ENCODE measurements at places on chromosomes 1 and 21.

DNA sequence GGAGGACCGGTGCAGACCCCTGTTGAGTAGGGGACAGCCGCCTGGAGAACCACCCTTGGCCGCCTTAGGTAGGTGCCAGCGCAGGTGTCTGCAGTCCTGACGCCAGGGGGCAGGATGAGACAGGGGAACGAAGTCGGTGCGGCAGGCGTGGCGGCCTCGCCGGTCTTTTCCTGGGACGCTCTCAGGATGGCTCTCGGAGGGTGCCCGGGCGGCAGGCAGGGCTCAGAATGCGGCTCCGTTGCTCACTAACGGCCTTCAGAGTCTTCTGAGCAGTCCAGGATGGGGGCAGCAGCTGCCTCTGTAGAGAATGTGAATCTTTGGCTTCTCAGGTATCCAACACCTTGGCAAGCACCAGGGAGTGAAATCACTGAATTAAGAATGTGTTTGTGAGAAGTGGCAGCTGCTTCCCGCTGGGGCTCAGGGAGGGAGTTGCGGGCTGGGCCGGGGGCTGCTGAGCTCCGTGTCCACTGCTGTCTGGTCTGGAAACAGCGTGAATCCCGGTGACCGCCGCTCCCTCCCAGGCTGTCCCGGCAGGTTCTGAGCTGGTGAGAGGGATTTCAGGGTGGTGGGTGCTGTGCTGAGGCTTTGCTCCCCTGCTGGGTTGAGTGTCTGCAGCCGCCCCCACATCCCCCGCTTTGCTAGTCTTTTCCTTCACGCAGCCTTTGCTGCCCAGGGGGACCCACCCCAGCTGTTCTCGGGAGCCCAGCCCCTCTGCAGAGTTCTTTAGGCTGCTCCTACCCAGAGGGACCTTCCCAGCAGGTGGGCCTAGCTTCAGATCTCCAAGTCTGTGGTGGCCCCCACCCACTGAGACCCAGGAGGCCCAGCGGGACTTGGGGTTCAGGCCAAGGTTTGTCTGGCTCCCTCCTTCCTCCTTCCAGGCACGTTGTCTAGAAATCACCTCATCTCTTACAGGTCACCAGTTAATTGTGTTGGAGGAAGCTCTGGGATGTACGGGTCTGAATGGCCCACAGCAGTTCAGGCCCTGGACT, 11.1 kb upstream of the C1orf174 start:
- DNase-seq, result peak; percentile 94

DNA sequence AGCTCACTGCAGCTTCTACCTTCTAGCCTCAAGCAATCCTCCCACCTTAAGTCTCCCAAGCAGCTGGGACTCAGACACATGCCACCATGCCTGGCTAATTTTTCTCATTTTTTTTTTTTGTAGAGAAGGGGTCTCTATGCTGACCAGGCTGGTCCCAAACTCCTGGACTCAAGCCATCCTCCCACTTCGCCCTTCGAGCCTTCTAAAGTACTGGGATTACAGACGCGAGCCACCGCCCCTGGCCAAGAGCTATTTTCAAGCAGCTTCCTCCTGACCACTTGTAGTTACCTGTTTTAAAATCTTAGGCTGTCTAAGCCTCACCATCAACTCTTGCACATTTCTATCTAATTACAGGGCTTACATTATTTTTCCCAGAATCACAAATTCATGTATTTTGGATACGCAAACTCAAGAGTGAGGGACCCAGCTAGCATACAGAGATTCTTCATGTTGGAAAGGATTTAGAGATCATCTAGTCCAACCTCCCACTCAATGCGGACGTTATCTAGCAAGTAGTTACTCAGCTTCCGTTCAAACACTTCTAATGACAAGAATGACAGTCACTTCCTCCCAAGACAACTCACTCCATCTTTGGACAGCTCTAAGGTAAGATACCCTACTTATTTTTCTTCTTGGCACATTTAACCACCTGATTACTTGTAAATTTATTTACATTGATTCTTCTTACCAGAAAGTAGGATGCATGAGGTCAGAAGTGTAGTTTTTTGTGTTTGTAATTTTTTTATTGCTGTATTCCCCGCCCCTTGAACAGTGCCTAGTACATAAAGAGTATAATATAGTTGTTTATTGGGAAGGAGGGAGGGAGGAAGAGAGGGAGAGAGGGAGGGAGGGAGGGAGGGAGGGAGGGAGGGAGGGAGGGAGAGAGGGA, 65.4 kb downstream of the LUZP1 start:
- DNase-seq, result no peak

DNA sequence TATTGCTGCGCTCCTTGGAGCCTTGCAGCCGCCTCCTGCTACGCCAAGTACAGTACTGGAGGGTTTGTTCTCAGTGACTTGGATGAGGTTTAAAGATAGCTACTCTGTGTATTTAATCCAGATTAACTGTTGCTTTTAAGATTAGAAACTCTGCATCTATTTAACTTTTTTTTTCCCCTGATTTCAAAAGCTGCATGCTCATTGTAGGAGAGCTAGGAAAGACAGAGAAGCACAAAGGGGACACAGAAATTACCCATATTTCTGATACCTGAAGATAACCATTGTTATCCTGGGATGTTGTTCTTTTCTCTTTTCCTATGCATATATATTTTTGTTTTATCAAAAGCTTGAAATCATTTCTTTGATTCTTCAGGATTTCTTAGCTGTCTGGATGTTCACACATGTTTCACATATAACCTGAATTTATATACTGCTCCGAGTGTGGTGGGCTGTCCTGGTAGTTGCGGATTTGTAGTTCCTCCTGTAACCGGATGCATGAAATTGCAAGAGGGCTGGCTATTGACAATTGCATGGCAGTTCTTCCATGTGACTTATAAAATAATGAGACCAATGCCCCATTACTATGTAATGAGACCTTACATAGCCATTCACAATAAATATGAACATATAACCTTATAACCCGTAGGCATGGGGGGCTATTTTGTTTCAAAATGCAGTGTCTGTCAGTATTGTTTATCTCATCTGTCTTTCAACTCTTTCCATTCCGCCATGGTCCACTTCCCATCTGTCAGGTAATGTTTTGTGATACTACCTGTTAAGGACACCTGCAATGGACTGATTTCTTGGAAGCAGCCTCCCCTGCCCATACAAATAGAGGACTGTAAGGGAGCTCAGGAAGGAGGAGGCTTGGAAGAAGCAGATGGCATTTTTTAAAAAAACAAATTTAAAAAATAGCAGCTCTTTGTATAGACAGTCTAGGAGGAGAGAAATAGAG, 1.4 kb downstream of the RAVER2 start:
- peak; percentile 72 for DNase-seq

DNA sequence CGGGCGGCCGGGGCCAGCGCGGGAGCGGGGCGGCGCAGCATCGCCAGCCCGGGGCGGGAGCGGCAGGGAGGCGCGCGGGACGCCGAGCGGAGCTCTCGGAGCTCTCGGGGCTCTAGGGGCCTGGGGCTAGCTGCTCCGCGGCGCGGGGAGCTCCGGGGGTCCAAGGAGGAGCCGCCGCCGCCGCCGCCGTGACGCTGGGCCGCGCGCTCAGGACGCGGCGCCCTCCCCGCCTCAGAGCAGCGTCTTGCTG, 147 bp downstream of the CLSTN1 start:
- DNase-seq, result no peak

DNA sequence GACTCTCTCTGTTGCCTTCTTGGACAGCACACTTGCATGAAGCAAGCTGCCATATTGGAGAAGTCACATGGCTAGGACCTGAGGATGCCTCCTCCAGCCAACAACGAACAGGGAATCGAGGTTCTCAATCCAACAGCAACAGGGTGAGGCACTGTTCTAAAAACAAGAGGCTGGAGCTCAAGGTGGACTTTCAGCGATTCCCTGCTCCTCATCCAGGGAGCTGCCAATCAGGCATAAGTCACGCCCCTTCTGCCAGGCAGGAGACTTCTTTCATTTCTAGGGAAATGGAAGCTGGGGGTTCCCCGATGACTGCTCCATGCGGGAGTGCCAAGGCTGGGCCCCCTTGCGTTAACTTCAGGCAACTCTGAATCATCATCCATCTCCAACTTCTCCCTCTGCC, 22.7 kb upstream of the IFNAR1 start:
- no peak for DNase-seq

- DNase-seq, result peak; percentile 38
These were observed 123.2 kb downstream of the NR5A2 start for GRCh38 chr1:200150721-200151120.

DNA sequence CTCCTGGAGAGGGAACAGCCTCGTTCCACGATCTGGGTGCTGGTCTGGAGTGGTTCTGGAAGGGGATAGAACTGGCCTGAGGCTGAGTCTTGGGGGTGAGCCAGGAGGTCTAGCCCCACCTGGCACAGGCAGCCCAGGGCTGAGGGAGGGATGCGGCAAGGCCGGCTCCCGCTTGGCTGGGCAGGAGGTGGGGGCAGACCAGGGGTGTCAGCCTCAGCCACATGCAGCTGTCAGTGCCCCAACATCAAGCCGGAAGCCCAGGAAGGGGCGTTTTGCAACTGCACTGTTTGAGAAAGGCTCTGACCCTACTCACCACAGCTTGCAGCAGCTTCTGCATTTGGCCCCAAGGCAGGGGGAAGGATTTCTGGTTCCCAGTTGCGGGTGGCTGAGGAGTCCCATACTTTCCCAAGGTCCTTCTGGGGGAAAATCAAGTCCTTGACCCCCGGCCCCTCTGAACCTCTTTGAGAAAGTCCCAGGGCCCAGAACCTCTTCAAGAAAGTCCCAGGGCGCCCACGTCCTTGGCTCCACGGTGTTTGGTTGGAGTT, 2.0 kb downstream of the EFHD2 start:
- no peak for DNase-seq

- DNase-seq, result no peak
These were observed 1278.3 kb downstream of the AMY1C start for GRCh38 chr1:105027838-105028471.

DNA sequence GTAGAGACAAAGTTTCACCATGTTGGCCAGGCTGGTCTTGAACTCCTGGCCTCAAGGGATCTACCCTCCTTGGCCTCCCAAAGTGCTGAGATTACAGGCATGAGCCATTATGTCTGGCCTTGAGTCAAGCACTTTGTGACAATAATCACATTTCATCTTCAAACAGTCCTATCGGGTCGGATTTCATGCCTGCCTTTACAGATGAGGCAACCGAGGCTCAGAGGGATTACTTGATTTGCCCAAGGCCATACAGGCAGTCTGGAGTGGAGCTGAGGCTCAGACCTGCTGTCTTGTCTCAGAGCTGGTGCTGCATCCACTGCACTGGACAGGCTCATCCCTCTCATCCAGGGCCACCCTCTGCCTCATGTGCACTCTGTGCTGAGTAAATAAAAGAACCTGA, 26.6 kb downstream of the FAM151A start:
- no peak for DNase-seq

- no peak for DNase-seq
These were observed 380 bp downstream of the TFF2 start for GRCh38 chr21:42350318-42350910.

DNA sequence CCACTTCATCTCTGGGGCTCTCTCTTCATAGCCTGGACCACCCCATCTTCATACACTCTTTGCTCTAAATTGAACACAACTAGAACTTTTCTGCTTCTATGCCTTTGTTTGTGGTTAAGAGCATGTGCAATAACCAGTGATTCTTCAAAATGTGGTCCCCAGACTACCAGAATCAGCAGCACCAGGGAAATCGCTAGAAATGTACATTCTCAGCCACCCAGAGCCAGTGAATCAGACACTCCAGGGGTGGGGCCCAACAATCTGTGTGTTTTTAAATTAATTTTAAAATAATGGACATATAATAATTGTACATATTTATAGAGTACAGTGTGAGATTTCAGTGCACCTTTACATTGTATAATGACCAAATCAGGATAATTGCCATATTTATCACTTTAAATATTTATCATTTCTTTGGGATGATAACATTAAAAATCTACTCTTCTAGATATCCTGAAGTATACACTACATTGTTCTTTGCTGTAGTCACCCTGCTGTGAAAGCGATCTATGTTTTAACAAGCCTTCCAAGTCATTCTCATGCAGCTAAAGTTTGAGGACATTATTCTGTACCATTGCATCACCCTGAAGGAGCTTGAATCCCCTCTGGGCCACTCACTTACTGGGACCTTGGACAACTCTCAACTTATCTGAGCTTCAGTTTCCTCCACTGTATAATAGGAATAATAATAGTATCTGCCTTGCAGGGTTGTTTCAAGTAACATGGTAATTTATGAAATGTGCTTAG, 10.8 kb downstream of the GRHL3 start:
- no peak for DNase-seq

DNA sequence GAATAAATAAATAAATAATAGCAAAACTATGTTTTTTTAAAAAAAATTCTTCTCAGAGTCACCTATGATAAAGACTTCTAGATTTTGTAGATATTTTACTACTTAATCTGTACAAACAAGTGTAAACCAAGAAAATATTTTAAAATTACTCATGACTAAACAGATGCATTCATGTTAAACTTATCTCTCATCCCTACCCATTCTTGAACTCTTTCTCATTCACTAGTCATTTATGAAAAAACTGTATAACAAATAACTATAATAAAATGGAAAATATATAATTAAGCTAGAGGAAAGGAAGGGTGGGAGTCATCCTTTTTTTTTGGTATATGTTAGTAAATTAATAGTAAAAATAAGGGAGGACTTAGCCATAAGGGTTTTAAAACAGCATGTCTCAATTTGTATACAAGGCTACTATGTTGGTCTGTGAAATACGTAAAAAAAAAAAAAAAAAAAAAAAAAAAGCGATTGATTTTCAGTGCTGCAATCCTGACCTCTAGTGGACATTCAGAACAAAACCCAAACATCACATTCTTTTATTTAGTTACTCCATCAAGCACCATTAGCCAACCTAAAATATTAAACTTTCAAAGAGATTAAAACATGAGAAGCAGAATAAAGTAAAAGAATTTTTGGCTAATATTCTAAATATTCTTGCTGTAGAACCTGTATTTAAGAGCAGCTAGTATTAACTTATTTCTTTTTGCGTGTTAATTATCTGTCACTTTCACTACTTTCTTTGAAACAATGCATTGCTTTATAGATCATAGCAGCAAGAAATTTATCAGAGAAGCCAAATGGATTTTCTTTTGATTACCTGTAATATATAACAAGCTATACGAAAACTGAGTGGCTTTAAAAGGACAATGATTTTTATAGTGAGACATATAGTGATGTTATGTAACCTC, 255.8 kb upstream of the CACYBP start:
- peak; percentile 72 for DNase-seq

DNA sequence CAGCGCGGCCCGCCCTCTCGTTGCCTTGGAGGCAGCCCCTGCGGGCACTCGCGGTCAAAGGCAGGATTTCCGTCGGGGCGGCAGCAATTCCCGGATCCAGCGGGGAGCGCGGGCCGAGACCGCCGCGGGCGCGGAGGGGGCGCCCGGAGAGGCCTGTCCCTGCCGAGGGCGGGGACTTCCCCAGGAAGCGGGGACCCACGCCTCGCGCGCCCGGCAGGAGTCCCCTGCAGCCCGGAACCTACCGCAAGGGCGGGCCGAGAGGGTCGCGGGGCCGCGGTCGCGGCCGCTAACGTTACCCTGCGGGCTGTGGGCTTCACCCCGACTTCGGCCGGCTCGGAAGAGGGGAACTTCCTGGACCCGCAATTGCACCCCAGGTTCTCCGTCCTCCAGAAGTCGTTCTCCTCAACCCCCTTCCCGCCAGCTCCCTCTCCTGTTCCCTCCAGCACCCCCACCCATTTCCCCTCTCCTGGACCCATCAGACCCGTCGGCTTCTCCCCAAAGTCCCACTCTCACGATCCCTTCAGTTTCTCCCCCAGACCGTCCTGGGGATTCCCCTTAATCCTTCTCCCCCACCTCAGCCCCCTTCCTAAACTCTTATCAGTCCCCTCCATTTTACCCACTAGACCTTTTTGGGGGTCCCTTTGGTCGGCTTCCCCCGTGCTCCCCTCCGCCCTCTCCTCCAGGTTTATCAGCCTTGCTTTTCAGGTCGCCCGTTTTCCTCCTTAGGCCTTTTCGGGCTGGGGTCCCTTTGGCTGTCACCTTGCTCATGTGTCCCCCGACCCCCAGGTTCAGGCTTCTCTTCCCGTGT, 604 bp downstream of the FGR start:
- peak; percentile 58 for DNase-seq
